ENCODE measurements at places on chromosomes 7 and 10.

GRCh38 chr10:43134126-43134905 is 3.9 kb upstream of the CSGALNACT2 start:
- DNase-seq: no peak

DNA sequence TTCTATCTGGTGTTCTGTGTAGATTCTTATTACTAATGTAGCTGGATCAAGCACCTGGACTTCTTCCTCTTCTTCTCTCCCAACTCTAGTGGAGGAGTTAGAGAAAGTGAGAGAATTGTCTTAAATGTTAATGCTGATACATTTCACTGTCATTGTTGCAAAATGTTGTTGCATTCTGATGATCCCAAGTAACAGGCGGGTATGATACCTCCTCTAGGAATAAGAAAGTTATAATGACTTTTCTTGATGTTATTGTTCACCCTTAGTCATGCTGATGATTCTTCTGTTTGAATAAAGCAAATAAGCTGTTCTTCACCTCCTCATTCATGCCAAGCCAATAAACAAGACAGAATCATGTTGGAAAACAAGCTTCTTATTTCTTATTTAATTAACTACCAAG is 9.1 kb downstream of the CHRM2 start:
- DNase-seq: no peak

DNA sequence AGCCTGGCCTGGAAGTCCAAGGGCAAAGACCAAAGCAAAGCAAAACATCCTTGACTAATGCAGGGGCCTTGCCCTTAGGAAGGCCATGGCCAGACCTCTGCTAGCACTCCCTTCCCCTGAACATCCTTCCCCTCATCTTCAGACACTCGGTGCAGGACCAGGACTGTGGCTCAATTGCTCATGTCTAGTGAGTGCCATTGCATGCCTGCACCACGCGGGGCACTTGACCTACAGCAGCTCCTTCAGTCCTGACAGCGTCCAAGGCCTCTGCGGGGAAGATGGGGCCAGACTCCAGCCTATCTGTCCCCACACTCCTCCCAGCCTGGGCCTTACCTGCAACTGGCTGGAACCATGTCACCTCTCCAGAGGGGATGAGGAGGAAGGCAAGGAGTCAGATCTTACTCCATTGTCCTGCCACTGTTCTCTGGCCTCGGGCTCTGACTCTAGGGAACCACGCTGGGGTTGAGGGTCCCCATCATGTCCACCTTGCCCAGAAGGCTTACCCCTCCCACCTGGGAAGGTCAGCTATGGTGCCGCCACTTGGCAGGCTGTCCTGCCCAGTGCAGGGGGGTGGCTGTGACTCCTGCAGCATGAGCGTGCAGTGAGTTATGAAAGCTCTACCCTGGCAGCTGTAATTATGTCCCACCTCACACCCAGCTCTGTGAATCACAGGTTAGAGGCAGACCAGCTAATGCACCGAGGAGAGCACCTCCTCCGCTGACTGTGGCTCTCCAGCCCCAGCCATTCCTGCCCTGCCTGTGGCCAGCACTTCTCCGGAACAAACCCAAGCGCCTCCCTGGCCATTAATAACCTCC is 16.1 kb downstream of the DRGX start:
- no peak for DNase-seq

- no peak for DNase-seq
These were observed 534.6 kb upstream of the POM121L12 start for GRCh38 chr7:52500841-52501240.

DNA sequence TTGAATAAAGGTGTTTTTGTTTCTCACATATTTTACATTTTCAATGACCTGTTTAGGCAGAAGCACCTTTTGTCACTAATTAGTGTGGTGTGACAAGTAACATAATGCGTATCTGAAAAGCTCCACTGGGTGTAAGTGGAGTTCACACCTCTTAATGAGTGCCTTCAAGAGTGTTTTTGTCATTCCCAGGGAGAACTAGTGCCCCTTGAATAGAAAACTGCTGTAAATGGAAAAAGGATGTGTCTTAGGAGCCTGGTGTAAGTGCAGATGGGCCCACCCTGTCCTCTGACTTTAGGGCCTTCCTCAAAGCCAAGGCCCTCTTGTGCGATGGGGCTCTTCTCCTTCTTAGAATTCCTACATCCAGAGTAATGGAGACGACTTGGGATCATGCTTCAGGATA is 170.0 kb downstream of the MGMT start:
- no peak for DNase-seq
